C1 segment of cervical spinal cord (tissue), 14 donors: ENCODE measurements at places on chromosomes 11 and 22.

GRCh38 chr11:12271241-12271640 lies 106.1 kb upstream of the PARVA start:
- no peak for DNase-seq

DNA sequence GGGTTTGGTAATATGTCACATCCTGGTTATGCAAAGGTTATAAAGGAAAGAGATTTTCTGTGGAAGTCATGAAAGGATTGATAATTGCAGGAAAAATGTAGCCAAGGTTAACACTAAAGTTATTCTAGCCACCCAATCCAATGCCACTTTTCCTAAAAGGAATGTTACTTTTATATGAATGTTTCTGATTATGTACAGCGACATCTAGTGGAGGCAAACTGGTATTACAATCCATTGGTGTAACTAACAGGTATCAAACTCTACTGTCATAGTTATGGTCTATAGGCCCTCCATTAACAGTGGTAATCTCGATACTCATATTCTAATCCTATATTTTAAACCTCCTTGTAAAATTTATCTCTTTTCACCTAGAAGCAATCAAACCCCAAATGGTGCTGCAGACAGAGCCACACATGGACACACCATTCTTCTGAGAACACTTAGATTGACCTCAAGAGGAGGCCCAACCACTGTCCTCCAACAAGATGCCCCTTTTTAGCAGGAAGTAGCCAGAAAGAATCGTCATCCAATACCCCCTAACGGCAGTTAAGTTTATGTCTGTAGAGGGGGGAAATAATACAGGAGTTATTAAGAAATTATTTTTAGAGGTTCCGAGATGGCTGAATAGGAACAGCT lies 74.9 kb upstream of the RAG2 start:
- peak; percentile 0 for DNase-seq

- DNase-seq = no peak
Measured at GRCh38 chr11:67113231-67113721, 5.8 kb upstream of the KDM2A start.

DNA sequence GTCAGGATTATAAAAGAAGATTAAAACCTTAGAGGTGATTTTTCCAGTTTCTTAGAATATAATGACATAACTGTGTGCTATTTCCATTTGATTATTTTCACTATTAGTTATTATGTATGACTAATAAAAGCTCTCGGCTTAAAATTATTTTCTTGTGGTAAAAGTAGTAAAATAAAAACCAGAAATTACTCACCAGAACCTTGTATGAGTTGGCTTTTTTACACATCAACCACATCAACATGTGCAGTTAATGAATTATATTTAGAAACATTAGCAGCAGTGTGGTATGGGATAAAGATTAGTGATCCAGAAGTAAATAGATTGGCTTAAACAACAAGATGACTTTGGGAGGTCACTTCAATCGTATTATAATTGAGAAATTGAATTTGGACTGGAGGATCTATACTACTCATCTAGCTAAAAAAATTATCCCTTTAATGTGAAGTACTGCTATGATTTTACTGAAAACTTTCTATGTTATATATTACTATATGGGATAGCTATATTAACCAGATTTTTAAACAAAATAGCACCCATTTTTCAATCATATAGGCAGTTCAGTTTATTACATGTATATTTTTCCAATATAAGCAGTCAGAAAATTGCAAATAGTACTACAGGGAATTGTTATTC lies 2.8 kb upstream of the BCO2 start:
- no peak for DNase-seq
